ENCODE measurements at places on chromosomes 3 and 15. TPM values are rescaled to one million over a fixed set of nuclear protein-coding genes. Genes with fewer than 3 reads are reported as not detected.

DNA sequence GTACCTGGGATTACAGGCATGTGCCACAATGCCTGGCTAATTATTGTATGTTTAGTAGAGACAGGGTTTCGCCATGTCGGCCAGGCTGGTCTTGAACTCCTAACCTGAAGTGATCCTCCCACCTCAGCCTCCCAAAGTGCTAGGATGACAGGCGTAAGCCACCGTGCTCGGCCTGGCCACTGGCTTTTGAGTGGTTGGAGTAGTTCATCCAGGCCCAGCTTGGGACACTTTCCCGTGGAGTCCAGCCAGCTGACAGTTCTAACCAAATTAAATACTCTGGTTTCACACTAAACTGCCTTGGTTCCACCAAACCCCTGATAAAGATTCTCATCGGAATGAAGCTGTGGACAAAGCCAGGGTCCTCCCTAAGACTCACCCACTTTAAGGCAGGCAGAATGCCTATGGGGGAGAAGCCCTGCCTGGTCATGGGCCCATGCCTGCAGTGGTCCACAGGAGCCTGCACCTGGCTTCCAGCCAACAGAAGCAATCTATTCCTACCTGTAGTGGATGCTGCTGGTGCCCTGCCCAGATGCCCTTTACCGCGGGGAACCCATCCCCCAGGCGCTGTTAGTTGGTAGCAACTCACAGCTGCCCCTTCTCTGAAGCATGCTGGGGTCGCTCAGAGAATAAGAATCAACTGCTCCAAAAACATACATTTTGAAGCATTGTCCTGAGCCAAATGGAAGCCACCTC lies 5.2 kb upstream of the SLC28A1 start:
- DNase-seq = peak; percentile 47

DNA sequence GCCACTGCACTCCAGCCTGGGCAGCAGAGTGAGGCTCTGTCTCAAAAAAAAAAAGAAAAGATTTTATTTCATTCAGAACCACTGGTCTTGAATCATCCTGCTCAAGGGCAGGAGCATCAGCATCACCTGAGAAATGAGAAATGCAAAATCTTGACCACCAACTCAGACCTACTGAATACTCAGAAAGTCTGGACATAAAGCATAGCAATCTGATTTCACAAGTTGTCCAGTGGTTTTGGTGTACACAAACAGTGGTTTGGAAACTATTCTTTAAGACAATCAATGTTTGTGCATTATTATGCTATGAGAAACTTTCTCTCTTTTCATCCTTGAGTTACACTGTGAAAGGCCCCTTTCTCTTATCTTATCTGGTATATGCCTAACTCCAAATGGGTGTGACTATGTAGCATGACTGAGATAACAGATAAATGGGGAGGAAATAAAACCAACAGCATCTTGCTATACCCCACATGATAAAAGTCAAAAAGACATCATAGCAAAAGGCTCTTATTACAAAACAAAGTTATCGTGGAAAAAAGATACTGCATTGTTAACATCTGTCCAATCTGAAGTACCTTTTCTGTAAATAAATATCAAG lies 174.2 kb upstream of the STT3B start:
- no peak for DNase-seq

- DNase-seq = no peak
These were observed 52.6 kb downstream of the MCF2L2 start for GRCh38 chr3:183375787-183376186.

DNA sequence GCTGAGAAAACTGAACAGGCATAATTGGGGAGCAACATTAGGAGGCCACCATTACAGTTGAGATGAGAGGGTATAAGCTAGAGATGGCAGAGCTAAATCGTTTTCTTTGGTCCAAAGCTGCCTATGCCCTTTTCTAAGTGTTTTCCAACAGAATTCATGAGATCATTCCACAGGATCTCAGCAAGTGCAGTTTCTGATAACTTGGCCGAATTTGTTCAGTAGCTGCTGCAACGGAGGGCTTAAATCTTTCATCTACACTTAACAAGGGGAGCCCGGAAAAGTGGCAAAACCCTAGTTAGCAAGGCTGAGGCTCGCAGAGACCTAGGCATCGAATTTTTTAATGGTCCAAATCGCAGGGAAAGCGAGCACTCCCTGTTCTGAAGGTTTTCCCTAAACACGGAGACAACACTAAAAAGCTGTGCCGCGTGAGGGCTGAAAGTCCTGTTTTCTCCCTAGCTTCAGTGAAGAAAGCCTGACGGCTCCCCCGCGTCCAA lies 531 bp upstream of the BLOC1S6 start:
- DNase-seq = no peak

DNA sequence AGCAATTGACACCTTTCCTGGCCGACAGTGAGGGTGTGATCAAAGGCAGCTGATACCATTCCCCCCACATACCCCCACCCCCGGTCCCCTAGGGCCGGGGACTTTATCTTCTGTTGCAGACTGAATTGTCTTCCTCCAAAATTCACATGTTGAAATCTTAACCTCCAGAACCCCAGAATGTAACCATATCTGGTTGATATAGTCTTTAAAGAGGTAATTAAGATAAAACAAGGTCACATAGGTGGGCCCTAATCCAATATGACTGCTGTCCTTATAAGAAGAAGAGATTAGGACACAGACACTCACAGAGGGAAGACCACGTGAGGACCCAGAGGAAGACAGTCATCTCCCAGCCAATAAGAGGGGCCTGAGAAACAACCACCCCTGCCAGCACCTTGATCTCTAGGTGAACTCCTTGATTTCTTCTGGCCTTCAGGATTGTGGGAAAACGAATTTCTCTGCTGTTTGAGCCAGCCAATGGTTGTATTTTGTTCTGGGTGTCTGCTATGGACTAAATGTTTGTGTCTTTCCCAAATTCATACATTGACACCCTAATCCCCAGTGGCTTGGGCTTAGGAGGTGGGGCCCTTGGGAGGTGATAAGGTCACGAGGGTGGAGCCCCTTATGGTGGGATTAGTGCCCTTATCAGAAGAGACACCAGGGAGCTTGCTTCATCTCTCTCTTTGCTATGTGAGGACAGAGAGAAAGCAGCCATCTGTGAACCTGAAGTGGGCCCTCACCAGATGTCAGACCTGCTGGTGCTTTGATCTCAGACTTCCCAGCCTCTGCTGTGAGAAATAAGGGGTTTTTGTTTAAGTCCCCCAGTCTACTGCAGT lies 144.0 kb downstream of the CHSY1 start:
- DNase-seq = no peak

DNA sequence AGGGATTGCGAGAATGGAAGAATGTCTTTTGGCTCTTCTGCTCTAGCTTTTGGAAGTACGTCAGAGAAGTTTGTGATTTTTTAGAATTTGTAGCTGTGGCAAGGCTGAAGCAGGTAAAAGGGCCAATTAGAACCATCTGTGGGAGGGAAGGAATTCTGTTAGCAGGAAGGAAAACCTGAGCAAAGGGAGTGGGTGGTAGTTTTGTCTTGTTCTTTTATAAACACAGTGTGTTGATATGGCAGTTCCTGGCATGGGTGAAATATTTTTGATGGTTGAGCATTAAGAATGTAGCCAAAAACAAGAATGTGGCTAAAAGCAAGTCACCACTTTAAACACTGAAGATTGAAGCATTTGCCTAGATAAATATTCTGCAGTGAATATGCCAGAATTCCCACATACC lies 23.8 kb downstream of the DAG1 start:
- no peak for DNase-seq

- peak; percentile 39 for DNase-seq
These were observed 16.2 kb downstream of the SPSB4 start for GRCh38 chr3:141067206-141067974.

- DNase-seq = no peak
These were observed 29.4 kb upstream of the AP3B2 start for GRCh38 chr15:82739086-82739485.

GRCh38 chr3:187798126-187798525 lies 52.9 kb upstream of the BCL6 start:
- DNase-seq = no peak

GRCh38 chr3:63202529-63202928 lies 75.6 kb upstream of the SYNPR start:
- no peak for DNase-seq

DNA sequence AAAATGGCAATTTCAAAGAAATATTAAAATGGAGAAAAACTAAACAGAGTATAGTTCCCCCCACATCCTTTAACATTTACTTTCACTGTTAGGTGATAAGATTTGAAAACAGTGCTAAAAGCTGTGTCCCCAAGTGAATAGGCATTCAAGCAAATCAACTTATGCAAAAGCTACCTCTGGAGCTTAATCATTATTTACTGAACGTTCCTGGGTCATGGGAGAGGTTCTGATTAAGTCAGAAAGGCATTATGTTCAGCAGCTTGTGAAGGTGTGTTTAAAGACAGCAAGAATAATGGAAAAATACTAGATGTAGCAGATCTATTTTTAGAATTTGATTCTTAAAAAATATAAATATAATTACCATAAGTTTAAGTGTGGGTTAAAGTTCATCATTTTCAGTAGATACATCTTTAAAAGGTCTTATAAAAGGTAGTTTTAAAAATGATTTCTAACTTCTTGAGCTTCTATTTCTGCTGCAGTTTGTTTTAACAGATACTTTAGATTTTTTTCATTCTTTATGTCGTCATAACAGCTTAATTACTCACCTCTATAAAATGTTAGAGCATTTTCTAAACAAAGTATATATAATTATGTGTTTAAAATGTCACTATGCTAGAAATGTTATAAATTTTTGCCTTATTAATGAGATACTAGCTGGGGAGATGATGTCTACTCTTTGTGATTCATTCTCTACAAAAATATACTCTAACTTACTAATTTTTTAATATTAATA lies 127.9 kb downstream of the MITF start:
- DNase-seq = no peak

DNA sequence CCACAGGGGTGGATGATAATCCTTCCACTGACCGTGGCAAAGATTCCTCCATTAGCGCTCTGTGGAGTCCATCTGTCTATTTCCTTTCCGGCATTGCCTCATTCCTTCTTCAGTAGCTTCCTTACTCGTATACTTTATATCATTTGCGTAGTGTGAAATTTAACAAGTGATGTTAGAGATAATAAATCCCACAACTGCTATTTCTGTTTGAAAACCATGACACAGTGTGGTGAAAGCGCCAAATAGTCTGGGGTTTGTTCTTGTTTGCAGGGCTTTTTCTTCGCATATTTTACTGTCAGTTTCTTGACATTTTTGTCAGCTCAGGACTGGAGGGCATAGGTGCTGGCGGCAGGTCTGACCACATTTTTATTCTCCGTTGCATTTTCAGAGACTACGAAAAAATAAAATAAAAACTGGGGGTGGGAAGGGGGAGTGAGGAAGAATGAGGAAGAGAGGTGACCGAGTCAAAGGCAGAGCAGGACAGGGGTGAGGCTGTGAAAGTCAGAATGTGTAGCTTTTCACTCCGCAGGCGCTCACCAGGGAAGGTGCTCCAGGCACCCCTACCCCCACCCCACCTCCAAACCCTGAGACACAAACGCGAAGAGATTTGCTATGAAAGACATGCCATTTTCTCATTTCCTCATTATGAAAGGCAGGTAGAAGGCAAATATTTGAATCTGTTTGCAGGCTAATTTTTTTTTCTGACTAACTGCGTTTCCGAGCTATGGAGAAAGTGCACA lies 965.0 kb downstream of the MCTP2 start:
- no peak for DNase-seq

GOLGA6L6 gene
- not detected for total RNA-seq

ATP2B2 gene
- total RNA-seq = 0.75 TPM

ITIH4 gene
- total RNA-seq = 16.2 TPM

IMPG2 gene
- total RNA-seq = 0.09 TPM

SERP1 gene
- total RNA-seq = 164 TPM

CHRM5 gene
- not detected for total RNA-seq

All from pancreas (tissue), 10 donors.